ENCODE measurements at places on chromosomes 5 and 9.

- no peak for DNase-seq
Measured at GRCh38 chr5:88518131-88519016, 249.7 kb upstream of the TMEM161B start.

- DNase-seq: no peak
Measured at GRCh38 chr5:53429706-53430105, 50.7 kb upstream of the FST start.

DNA sequence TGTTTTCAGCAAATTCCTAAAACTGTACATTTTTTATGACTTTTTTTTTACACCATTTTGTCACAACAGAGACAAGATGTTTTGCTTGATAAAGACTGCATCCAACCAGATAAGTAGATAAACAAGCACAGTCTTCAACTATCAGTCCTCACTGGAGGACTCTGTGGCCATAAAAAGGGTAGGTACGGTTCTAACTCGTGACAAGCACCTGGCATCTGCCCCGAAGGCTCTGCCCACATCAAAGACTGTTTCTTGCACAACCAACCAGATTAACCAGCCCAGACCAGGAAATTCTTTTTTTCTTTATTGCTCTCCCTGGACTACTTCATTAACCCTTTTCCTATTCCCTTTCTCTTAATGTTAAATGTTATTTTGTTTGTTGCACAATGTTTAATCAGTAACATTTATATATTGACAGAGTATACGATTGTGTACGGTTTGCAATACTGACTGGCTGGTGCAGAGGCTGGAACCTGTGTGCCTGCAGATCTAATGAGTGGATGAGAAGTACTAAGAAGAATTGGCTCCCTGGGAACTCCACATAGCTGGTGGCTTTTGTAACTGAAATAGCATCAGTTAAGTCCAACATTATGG lies 74.1 kb downstream of the SERINC5 start:
- no peak for DNase-seq

GRCh38 chr5:6473284-6473683 lies 24.6 kb downstream of the UBE2QL1 start:
- DNase-seq: no peak

DNA sequence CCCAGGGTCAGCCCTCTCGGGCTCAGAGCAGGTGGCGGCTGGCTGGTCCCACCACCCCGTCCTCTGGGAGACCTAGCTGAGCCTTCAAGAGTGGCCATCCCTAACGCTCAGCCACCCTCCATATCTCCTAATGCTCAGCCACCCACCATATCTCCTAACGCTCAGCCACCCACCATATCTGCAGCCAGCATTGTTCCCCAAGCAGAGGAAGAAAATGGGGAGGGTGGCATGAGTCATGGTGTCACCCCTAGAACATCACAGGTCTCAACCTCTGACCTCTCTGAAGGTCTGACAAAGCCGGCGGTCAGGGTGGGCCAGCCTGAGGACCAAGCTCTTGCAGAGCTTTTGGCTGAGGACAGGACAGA lies 14.7 kb downstream of the LHX3 start:
- no peak for DNase-seq

- no peak for DNase-seq
Measured at GRCh38 chr9:129079829-129080228, 1.1 kb upstream of the DOLPP1 start.

DNA sequence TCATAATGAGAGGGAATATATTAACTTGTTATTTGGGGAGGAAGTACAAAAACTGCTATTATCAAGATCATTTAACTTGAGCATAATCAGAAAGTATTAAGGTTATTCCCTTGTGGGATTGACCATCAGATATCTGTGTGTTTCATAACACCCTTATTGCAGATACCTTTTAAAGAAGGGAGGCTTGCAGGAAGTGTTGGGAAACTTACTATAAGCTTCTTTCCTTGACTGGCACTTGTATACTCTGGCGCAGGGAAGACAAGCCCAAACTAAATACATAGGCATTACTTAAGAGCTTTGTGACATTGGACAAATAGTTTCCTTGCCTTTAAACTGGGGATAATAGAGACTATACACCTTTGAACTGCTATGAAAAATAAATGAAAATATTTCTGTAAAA lies 50.9 kb downstream of the PIK3R1 start:
- no peak for DNase-seq

DNA sequence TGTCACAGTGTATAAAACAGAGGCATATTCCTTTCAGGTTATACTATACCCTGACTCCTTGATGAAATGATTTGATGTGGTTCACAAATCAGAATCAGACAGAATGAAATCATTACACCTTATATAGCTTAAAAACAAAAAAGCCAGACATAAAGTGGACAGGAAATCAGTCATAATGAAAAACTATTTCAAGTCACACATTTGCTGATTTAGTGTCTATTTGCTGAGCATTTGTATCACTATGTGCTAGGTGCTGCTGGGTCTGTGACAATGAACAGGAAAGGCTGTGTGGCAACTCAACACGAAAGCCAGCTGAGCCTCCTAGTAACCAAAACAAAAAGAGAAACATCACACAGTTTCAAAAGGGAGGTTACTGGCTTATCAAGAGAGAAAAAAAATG lies 194.0 kb downstream of the EFNA5 start:
- no peak for DNase-seq

DNA sequence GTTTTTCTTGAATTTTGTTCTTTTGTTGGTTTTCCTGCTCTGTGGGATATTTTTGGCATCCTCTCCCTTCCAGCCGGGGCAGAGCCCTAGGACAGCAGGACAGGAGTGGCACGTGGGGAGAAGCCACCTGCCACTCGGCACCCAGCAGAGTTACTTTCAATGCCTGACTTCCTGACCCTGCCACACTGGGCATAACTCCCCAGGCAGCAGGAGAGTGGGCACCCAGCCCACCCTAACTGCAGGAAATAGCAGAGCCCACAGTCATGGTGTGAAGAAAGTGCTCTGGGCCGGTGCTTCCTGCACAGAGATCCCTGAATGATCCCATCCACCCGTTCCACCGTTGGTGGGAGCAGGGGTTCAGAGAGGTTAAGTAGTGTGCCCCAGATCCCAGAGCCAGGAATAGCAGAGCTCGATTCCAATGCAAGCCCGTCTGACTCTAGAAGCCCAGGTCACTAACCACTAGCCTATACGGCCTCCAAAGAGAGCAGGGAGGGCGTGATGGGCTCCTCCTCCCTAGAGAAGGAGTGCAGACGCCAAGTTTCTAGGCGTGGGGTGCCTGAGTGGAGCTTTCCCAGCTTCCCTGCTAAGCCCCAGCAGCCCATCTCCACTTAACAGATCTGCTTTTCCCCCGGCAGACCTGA lies 8.1 kb upstream of the NUP214 start:
- DNase-seq: no peak

- DNase-seq: no peak
Measured at GRCh38 chr5:65198456-65199120, 283.1 kb downstream of the ADAMTS6 start.

DNA sequence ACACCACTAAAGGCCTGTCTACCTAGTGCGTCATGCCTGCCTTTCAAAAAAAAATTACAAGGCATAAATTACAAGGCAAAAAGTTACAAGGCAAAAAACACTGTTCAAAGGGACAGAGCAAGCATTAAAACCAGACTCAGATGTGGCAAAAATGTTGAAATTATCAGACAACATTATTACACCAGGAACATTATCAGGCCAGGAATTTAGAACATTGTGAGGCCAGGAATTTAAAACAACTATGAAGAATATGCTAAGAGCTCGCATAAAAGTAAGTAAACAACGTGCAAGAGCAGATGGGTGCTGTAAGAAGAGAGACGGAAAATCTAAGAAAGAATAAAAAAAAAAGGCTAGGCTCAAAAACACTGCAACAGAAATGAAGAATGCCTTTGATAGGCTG lies 18.2 kb upstream of the MLANA start:
- no peak for DNase-seq

- no peak for DNase-seq
Measured at GRCh38 chr5:130692770-130693169, 472.3 kb downstream of the HINT1 start.

DNA sequence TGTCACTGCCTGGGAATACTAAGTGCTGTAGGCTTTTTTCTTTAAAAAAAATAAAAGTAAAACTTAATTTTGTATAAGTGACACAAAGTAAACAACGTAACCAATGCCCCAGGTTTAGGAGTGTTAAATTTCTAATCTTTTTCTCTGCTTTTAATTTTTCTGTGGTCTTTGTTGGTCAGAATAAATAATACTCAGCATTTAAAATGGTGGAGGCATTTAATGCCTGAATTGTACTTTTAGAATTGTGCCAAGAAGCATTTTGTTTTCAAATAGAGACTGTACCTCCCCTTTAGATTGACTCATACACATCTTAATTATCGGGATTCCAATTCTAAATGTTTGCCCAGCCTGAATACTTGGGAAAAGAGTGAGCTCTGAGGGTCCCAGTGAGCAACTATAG lies 1.6 kb downstream of the DMXL1 start:
- DNase-seq: no peak

DNA sequence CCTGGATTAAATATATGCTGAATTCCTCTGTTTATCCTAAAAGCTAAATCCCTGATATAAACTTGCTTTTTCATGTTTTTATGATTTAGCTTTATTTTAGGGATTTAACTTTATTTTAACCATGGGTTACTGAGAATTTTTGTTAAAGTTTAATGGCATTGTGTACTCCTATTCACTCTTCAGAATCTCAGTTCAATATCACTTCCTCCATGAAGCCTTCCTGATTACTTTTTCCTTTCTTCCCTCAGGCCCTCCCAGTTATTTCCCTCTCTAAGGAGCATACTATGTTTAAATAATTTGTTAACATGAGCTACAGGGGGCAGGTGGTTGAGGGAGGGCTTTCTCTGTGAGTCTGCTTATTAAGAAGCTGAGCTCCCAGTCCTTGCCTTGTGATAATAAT lies 149.9 kb downstream of the MTX3 start:
- no peak for DNase-seq

DNA sequence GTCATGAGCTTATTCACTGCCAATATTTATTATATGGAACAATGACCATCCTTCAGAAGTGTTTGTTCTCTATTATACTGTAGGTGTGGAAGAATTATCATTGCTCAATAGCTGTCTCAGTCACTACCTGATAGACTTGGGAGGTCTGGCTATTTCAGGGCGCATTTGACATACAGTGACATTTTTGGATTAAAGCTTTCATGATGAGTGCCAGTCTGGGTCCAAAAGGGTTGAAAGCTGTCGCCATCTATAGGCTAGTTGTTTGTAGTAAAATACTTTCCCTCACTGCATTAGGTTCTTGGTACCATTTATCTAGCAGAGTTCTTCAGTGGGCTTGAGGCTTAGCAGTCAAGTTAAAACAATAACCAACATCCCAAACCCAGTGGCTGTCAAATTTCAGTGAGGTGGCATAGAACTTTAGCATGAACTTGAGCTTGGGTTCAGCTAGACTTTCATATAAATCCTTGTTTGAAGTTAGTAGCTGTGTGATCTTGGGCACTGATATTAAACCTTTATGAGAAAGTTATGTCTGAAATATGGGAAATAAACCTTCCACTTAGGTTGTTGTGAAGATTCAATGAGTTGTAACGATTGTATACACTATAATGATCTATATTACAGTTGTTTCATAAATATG lies 110.5 kb upstream of the CDKN2B start:
- DNase-seq: no peak

GRCh38 chr5:115319007-115319406 lies 22.6 kb upstream of the CCDC112 start:
- DNase-seq: no peak

DNA sequence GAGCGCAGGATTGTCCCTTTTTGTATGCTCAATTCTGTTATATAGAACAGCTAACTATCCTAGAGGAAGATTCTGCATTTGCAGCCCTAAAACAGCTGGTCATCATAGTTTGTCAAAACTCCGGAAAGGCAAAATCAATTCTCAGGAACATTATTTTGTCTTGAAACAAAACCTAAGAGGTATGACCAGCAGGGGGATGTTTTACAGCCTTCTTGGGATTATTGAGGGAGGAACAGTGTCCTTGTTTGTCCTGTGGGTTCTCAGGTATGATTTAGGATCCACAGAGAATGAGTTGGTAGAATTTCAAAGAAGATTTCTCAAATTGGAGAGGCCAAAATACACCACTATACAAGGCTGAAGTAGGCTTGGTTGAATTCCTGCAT lies 136.4 kb downstream of the ZSWIM6 start:
- no peak for DNase-seq

DNA sequence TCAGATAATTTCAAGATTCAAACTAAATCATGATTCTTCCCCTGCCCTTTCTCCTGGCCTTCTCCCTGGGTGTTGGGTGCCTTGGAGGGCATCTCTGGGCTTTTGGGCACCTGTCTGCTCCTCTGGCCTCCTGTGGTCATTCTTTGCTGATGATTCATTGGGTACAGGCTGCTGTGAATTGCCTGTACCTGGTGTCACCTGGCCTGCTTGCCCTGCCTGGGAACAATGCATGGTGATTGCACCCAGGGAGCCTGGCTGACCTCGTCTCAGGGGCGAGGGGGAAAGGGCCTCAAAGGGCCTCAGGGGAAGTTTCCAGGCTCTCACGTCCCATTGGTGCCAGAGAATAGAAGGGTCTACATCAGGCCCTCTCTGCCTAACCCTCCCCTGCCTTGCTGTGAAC lies 20.1 kb upstream of the CKMT2 start:
- DNase-seq: no peak

- DNase-seq: no peak
Measured at GRCh38 chr9:638152-638551, 203.3 kb upstream of the DMRT1 start.

GRCh38 chr5:127801751-127802476 lies 98.7 kb downstream of the CCDC192 start:
- DNase-seq: no peak

- DNase-seq: no peak
Measured at GRCh38 chr9:118761016-118761790, 608.0 kb downstream of the BRINP1 start.
